ENCODE measurements at places on chromosomes 1 and 21.

DNA sequence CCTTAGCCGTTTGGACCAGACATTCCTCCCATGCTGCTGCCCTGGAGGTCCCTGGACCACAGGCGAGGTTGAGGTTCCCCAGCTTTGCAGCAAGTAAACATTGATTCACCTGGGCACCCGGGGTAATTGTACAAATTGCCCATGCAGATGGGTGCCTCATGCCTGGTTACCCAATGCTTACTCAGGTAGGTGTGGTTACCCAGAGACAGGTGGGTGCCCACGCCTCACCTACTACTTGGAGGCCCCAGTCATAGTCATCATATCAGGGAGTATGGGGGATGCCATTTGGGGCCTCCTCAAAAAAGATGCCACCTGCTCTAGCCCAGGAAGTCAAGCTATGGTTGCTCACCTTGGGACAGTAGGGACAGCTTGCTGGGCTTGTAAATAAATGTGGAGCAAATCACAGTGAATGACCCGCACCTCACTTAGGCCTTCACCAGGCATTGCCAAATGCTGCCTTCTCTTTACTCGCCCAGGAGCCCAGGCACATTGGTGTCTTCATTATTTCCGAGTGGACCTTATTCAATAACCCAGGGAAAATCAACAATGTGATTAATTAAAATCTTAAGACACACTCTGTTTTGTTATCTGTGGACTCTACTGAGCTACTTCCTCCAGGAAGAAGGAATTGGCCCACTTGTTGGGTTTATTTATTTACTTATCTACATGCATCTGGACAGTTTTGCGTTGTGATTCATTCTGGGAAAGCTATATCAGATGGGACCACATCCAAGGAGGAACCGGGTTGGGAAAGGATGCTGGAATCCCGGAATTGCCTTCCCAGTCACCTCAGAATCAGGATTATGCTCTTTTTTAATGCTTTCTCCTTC, 35.6 kb upstream of the GRHL3 start:
- no peak for DNase-seq

DNA sequence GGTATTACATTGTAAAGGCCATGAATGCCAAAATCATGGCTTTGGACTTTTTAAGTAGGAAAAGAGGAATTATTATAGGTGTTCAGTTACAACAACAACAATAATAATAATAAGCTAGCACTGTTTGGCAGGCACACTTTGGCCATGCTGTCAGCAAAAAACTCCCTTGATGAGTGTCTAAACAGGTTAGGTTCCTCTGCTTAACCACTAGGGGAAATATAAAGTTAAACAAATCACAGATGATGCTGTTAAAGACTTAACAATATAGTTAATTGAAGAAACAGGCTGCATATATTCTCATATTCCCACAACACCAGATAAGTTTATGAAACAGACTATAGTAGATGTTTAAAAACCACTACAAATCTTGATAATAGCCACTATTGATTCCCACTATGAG, 46.4 kb downstream of the RGS21 start:
- DNase-seq = no peak

- no peak for DNase-seq
Measured at GRCh38 chr1:117981455-117982192, 52.1 kb downstream of the WDR3 start.

DNA sequence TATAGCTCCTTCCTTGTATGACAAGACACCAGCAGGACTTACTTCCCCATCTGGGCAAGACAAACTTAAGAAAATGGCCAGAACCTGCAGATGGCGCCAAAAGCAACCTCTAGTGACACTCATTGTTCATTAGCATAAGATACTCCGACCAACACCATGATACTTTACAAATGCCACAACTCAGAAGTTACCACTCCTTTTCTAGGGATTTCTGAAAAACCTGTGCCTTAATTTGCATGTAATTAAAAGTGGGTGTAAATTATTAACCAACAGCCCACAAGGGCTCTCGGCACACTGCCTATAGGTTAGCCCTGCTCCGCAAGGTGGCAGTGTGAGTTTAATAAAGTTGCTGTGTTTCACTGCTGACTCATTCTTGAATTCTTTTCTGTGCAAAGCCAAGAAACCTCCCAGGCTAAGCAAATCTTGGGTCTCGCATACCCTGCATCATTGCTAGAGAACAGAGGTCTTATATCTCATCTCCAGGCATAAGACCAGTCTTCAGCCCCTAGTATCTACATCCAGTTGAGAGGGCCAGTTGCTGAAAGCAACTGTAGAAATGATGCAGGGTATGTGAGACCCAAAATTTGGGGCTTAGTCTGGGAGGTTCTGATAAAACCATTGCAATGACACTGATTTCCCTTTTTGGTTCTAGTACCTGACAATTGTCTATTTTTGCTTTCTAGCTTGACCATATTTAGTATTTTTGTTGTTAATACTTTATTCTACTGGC, 86.4 kb downstream of the FAF1 start:
- DNase-seq = no peak

GRCh38 chr1:69252696-69253095, 315.0 kb upstream of the LRRC7 start:
- no peak for DNase-seq

DNA sequence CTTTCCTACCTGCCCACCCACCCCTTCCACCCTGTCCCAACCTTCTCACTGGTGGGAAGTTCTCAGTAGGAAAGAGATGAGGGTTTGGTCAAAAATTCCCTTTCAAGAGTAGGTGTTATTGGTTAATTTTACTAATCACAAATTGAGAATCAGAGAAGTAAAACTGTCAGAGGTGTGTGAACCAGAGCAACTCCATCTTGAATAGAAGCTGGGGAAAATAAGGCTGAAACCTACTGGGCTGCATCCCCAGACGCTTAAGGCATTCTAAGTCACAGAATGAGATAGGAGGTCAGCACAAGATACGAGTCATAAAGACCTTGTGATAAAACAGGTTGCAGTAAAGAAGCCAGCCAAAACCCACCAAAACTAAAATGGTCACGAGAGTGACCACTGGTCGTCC, 11.5 kb downstream of the PLA2G2D start:
- DNase-seq = no peak

DNA sequence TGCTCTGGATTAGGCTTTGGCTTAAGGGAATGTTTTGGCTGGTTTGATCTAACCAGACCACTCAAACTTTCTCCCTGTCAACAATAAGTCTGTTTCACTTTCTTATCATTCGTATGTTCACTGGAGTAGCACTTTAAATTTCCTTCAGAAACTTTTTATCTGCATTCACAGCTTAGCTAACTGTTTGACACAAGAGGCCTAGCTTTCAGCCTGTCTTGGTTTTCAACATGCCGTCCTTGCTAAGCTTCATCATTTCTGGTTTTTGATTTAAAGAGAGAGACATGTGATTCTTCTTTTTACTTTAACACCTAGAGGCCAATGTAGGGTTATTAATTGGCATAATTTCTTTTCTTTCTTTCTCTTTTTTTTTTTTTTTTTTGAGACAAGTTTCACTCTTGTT, 14.9 kb upstream of the CYB5R1 start:
- no peak for DNase-seq

- DNase-seq = no peak
Measured at GRCh38 chr1:186620566-186621350, 59.5 kb downstream of the PTGS2 start.

DNA sequence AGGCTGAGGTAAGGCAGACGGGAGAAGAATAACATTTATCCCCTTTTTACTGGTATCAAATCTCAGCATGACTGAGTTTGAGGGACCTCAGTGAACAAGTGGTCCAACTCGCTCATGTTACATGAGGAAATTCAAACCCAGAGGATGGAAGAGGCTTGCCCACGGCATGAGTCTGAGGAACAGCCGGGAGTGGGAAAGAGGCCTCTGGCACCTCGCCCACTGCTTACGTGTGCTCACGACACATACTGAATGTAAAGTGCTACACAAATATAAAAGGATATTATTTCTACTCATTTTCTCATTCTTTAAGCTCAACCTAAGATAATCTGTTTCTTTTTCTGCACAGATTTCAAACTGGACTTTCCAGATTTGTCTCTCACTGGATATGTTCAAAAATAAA, 14.7 kb downstream of the BEND5 start:
- no peak for DNase-seq

GRCh38 chr1:34597877-34598514, 156.9 kb upstream of the GJB5 start:
- no peak for DNase-seq

All from cerebellar nuclear complex (tissue), 1 donor.